ENCODE measurements at places on chromosomes 3 and 15.

DNA sequence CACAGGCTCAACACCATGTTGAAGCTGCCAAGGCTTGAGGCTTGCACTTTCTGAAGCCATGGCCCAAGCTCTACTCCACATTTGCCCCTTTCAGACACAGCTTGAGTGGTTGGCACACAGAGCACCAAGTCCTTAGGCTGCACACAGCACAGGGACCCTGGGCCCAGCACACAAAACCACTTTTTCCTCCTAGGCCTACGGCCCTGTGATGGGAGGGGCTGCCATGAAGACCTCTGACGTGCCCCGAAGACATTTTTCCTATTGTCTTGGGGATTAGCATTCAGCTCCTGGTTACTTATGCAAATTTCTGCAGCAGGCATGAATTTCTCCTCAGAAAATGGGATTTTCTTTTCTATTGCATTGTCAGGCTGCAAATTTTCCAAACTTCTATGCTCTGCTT is 445.5 kb downstream of the NLGN1 start:
- DNase-seq: no peak

- DNase-seq: no peak
These were observed 767.2 kb upstream of the LMCD1 start for GRCh38 chr3:7734456-7734855.

GRCh38 chr3:4419386-4419785 is 47.7 kb downstream of the SUMF1 start:
- DNase-seq: no peak

GRCh38 chr15:63348392-63348791 is 33.3 kb downstream of the CA12 start:
- peak; percentile 67 for DNase-seq

DNA sequence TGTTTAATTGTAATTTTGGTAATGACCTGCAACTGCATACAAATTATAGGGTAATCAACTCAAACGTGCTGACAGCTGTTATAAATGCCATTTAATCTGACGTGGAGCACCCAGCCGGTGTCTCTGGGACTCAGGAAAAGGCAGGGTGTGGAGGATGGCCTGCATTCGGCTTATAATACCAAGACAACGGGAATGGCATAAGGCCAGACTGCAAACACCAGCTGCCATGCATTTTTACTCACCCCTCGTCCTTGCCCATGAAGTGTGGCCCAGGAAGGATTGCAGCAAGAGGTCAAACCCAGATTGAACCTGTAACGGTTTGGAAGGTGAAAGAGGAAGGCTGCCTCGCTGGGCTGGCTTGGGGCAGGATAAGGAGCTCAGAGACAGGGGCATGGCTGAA is 96.4 kb downstream of the WNT7A start:
- no peak for DNase-seq

DNA sequence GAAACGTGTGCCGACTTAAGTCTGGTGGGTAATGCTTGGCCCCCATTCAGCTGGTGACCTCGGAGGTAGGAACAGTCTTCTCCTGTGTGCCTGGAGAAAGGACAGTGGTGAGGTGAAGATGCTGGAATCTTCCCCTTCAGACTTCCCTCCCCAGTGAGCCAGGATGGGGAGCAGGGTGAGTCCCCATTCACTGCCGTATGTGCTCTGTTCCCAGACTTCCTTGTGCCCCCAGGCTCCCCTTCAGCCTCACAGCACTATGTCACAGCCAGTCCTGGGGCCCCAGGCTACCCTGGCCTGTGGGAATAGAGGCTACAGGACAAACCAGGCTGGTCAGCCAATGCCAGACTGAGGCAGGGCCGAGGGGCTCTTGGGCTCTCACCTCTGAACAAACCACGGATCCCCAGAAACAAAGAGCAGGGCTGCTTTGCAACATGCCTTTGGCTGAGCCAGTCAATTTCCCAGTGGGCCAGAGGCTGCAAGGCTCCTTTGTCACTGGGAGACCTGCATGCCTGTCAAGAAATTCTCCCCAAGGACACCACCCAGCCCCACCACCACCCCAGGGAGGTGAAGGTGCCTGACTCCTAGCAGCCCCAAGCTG is 31.8 kb upstream of the HHATL start:
- no peak for DNase-seq

- DNase-seq: no peak
These were observed 28.5 kb downstream of the RORA start for GRCh38 chr15:61200626-61201025.

DNA sequence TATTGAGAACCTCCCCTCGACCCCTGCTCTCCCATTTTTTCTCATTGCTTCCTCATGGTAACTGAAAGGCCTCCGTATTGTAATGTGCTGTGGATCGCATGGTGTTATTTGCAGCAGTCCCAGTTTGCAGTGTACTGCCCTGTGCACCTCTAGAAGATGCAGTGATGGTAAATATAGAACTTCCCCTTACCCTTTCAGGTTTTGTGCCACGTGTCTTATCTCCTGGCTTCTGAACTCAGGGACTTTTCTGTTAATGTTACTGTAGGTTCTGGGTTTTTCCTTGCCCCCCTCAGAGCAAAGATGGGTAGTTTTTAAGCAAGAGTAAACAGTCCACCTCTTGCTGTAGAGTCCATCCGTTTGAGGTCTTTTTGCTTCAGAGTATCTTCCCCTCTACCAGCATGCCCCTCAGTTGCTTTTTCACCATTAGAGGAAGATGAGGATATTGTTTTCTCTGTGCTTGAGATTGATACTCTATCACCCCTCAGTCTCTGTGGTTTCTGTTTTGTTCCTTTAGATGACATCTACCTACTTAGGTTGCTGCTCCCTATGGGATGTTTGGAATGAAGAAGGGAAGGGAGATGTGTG is 22.4 kb downstream of the CHD2 start:
- no peak for DNase-seq

All from right cardiac atrium (tissue), 5 donors.